ENCODE measurements at places on chromosomes 1 and 21.

DNA sequence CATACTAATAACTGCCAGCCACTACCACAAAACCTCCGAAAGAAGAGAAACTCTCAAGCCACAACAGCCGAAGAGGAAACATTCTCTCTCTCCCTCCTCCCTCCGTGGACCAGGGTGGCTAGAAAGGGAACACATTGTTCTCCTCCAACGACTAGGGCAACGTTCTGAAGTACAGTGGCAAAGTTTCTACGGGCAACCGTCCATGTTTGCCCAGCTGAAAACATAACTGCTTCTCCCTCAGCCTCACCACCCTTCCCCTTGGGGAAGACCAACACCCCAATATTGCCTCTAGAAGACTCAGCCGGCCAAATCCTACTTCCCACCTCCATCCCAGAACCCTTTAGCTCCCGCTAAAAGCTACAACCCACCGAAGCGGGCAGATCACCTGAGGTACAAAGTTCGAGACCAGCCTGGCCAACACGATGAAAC, 2.0 kb downstream of the GLUL start:
- DNase-seq: no peak

GRCh38 chr1:30952098-30952497, 43.5 kb upstream of the SDC3 start:
- no peak for DNase-seq

- DNase-seq: no peak
Observed at GRCh38 chr1:64433747-64434146, 36.2 kb upstream of the CACHD1 start.

- no peak for DNase-seq
Observed at GRCh38 chr21:22536509-22536908, 1538.3 kb downstream of the NCAM2 start.

- DNase-seq: no peak
Observed at GRCh38 chr21:44353191-44353970, at the start of gene TRPM2. TRPM2 (plus strand) TSS chr21:44353621; CDS start chr21:44353701, 80 bp downstream.

GRCh38 chr1:168379104-168379860, 98.6 kb downstream of the TBX19 start:
- no peak for DNase-seq

GRCh38 chr1:229092377-229093237, 178.3 kb upstream of the RAB4A start:
- no peak for DNase-seq

- no peak for DNase-seq
Observed at GRCh38 chr1:207909687-207910086, 1.2 kb downstream of the CD34 start.

- no peak for DNase-seq
Observed at GRCh38 chr1:201585901-201586300, 47.0 kb downstream of the NAV1 start.

DNA sequence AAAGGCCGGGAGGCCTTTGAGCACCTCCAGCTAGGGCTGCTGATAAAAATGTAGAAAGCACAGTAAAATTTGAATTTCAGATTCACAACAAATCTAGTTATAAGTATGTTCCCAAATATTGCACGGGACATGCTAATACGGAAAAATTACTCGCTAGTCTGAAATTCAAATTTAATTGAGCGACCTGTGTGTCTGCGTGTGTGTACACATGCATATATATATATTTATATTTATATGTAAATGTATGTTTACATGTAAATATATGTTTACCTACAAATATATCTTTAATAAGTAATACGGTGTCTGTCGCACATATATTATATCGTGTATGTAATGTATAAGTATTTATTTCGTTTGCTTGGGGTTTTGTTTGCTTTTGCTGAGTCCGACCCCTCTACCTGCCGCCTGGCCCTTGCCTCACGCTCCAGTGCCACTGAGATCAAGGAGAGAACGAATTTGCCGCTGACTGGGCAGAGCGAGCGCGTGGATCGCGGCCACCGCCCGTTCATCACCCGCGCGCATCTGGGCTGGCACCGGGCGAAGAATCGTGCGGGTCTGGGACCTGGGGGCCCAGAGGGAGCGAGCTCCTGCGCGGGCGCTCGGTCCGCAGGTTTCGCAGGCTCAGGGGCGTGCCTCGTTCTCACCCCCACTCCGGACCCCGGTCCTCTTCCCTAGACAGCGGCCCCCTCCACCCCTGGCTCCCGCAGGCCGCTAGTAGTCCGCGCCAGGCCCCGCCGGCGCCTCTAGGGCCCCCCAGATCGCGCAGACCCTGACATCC, 534 bp upstream of the WRAP73 start:
- DNase-seq: no peak

GRCh38 chr1:161096015-161096414, 2.1 kb upstream of the KLHDC9 start:
- DNase-seq: no peak

DNA sequence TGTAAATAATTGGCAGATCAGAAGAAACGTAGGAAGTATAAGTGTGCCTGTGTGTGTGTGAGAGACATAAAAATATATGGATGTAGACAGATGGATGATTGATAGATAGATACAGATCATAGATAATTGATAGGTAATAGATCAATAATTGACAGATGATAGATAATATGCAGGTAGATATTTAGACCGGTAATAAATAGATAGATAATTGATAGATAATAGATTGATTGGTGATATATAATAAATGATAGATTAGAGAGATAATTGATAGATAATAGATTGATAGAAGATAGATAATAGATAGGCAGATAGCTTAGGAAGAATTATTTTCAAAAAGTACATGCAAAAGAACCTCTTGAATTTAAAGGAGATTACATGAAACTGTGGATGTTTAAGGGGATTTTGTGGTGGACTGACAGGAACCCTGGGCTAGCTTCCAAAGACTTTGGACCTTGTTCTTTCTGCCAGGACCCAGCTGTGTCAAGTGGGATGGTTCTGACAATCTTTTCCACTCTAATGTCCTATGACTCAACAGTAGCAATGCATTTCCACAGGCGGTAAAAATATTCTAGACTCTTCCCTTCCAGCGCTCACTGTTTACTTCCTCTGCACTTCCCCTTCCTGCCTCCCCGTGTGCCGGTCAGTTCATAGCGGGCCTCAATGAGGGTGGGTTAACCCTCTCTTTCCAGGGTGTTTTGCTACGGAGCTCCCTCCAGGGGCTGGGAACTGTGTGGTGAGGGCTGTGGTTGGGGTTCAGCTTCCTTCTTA, 39.4 kb downstream of the KCNJ15 start:
- DNase-seq: no peak

DNA sequence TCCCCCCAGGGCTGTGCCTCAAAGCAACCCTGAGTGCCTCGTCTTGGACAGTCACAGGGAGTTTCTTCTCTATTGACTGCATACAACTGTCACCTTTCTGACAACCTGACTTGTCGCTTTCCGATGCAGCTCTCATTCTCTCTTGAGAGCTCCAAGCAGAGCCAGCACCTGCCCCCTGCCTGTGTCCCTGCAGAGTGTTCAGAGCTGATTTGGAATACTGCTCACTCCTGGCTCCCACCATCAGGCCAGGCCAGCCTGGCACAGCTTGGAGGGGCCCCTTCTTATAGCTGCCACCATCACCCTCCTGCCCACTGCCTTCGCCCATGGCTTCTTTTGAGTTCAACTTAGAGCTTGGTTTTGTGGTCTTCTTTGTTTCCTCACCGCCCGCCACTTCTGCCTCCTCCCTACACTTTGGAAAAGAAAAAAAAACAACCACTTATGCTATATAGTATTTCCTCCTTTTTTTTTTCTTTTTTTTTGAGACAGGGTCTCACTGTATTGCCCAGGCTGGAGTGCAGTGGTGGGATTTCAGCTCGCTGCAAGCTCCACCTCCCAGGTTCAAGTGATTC, 12.3 kb downstream of the NCF2 start:
- DNase-seq: no peak

GRCh38 chr1:43441894-43442637, 11.7 kb downstream of the HYI start:
- no peak for DNase-seq

- DNase-seq: no peak
Observed at GRCh38 chr1:11052839-11053757, 6.1 kb upstream of the MASP2 start.

DNA sequence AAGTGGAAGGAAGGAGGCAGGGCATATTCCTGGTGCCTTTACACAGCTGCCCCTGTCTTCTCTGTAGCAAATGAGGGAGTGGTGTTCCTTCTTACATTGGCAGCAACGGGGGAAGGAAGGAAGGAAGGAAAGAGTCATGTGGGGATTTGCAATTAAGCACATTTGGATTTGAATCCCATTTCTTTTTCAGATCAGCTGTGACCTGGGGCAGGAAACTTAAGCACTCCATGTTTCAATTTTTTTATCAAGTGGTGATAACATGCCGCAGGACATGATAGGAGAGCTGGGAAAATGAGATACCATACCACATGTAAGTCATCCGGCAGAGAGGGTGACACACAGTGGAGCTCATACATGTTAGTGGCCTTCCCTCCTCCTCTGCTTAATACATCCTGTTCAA, 186.8 kb downstream of the APP start:
- DNase-seq: no peak

DNA sequence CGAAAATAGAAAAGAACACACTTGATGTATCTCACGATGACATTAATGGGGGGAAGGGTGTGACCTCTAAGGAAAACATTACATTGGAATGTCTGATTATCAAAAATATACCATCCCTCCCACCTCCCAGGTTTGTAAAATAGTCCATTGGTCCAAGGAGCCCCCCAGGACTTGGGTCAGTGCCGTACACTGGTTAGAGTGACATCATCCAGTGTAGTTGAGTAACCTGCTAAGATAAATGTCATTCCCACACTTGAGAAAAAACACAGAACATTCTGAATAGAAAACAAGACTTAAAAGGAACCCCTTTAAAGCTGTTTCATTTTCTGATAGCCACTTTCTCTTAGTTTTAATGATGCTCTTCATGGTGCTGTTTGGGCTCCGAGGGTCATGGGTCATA, 15.2 kb downstream of the DDX20 start:
- no peak for DNase-seq

DNA sequence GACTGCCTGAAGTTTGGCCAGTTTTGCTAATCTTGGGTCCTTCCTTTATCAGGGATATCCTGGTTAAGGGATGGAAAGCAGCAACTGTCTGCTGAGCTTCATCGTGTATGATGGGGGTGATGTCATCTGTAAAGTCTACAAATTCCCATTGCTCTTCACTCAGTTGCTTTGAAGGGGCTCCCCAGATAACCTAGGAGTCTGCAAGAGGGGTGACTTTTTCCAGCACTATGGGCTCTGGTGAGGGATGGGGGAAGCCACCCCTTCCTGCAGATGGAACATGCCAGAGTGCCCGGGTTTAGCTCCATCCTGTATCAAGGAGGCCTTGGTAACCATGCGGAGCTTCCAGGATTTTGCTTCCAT, 28.4 kb downstream of the EDARADD start:
- DNase-seq: no peak

GRCh38 chr1:209937996-209938959, at the start of gene SYT14:
SYT14 (plus strand) TSS chr1:209938217; CDS start chr1:209938265, 48 bp downstream.
- DNase-seq: peak; percentile 38

DNA sequence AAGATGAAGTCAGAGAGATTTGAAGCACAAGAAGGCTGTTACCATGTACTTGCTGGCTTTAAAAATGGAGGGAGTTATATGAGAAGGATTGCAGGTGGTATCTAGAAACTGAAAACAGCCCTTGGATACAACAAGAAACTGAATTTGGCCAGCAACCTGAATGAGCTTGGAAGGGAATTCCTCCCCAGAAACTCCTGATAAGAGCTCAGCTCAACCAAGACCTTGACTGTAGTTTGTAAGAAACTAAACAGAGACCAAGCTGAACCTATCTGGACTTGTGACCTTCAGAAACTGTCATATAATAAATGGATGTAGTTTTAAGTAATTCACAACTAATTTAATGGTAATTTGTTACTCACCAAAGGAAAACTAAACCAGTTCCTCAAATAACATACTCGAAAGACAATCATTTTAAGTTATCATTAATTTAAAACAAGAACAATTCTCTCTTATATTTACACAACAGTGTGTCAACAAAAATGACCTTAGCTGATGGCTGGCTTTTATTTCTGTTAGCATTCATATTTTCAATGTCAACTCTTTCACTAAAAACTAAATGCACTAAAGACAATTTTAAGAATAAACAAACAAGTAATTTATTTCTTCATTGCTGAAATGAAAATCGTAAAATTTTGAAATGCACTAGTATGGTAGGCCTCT, 1218.4 kb upstream of the TMPRSS15 start:
- no peak for DNase-seq

DNA sequence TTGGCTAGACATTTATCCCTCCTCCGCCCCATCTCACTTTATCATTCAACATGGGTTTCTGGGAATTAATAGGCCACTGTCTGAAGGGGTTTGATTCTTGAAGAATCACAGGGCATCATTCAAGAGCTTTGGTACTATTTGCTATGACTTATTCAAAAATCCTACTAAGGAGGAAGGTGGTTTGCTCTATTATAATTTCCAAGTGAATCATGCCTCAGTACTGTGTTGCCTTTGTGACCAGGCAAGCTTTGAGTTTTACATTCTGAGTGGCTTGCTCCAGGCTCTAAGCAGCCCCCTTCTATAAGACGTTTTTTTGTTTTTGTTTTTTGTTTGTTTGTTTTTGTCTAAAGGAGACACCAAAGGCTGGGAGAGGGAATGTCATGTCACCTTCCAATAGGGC, 2.6 kb downstream of the C1orf21 start:
- DNase-seq: no peak

DNA sequence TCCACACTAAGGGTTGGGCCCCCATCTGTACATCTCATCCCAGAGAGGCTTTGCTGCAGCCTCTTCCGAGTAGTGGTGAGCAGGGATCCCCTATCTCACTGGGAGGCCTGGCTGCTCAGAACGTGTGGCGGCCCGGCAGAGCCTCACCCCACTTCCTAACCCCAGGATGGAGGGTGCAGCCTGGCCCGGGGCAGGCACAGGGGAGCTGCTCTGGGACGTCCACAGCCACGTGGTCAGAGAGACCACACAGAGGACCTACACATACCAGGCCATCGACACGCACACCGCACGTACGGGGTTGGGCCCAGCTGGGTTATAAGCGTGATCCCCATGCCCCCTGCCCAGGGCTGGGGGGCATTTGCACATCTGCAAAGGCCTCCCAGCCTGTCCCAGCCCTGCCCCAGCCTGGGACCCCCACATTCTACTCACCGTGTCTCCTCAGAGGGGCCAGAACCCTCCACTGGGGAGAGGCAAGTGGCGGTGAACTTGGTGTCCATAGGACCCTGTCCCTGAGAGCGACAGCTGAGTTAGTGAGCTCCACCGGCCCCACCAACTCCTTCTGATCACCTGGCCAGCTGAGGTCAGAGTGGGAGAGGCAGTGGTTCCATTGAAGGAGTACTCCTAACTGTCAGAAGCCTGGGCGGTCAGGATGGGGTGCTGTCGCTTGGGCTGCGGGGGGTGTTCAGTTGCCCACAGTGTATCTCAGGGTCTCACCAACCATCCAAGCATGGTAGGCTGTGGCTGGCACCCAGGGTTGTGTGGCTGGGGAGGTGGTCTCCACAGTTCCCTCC, 41.2 kb downstream of the TRIM11 start:
- DNase-seq: no peak

Data from kidney glomerular epithelial cell (primary cell).